Gastrocnemius medialis (tissue), 4 donors: ENCODE measurements at places on chromosomes 16 and 17. TPM values are rescaled to one million over a fixed set of nuclear protein-coding genes. Genes with fewer than 3 reads are reported as not detected.

DNA sequence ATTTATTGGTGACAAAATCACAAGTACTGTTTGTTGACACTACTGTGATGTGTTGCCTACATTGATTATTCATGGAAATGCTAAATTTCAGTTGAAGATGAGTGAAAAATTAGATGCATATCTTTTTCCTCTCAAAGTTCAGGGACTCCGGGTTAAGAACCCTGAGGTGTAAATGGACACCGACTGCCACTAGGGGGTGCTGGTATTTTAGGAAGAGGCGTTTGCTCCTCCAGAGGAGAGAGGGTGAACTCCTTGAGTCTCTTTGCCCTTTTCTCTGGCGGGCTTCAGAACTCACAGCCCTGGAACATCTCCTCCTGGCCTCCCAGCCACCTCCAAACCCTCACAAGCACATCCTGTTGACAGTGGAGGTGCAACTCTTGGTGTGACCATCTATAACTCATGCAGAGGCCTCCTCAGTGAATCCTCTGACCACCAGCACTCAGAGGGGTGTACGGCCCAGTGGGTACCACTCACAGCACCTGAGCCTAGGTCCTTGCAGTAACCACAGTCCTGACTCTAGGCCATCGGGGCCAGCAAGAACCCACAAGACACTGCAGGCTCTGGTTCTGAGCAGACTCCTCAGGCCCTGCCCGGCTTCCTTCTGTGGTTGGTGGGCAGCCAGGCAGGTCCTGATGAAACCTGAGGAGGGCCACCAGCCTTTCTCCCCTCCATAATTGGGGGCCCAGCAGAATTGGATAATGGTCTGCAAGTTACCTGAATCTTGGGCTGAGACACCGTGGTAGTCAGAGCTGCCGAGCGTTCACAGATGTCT is 26.2 kb upstream of the PIK3R5 start:
- H3K4me3 ChIP-seq = no peak overlapping the region
- H3K27ac ChIP-seq = no peak overlapping the region
- no peaks in the 10 kb centered on the region for H3K27me3 ChIP-seq
- no peaks in the 10 kb centered on the region for H3K36me3 ChIP-seq

DNA sequence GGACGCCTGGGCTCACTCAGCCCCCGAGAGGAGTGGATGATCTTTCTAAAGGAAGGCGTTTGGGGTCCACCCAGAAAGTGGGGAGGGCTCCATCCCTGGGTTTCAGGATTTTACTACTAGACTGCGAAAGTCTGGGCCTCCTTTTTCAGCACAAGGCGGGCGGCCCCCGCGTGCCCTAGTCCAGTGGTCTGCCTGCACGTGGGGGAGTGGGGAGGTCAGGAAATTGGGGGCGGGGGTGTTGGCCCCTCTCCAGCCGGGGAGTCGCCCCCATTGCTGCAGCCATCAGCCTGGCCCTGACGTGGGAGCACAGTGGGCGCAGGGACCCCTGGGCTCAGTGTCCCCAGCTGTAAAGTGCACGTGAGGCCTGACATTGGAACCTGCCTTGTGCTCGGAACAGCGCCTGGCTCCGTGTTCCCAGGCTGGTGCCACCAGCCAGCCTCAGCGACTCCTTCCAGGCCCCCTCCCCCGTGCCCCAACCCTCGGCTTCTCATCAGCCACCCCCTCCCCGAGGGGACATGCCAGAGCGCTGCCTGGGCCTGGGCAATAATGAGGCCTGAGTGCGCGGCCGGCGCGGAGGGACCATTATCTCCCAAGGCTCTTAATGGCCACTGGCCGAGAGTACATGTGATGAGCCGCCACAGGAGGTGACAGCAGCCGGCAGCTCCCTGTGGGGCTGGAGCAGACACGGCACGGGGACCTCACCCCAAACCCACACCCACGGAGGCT is 2.4 kb upstream of the C1QTNF8 start:
- peak; percentile 72 for DNase-seq
- no peak overlapping the region for H3K4me3 ChIP-seq
- peaks cover 6% of the 10 kb centered on the region for H3K27me3 ChIP-seq
- peaks cover 26% of the 10 kb centered on the region for H3K4me1 ChIP-seq
- no peaks in the 10 kb centered on the region for H3K36me3 ChIP-seq
- H3K27ac ChIP-seq = peak overlapping the region; percentile 93

- H3K27ac ChIP-seq = no peak overlapping the region
- peaks cover 6% of the 10 kb centered on the region for H3K4me1 ChIP-seq
- no peak overlapping the region for H3K4me3 ChIP-seq
- no peak for DNase-seq
Observed at GRCh38 chr17:76968707-76969597, 100.7 kb downstream of the MGAT5B start.

- H3K4me1 ChIP-seq = no peaks in the 10 kb centered on the region
- no peak for DNase-seq
- H3K36me3 ChIP-seq = no peaks in the 10 kb centered on the region
- H3K27ac ChIP-seq = no peak overlapping the region
Observed at GRCh38 chr17:40480501-40481003, 20.9 kb downstream of the TNS4 start.

DNA sequence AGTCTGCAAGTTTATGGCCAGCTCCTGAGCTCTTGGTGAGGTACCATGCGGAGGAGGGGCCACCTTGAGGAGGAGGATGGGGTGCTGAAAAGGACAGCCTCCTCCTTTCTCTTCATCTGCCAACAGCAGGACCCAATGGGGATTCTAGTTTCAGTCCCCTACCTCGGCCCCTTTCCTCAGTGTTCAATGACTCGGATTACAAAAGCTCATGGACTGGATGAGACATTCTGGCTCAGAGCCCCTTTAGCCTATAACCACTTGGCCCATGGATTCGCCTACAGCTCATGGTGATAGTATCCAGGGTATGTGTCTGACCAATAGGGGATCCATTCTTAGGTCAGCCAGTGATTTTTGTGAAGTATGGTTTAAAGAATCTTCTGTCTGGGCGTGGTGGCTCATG is 8.5 kb upstream of the PIK3R6 start:
- DNase-seq = no peak
- H3K4me1 ChIP-seq = no peaks in the 10 kb centered on the region
- no peak overlapping the region for H3K27ac ChIP-seq
- no peaks in the 10 kb centered on the region for H3K36me3 ChIP-seq

- no peak overlapping the region for H3K27ac ChIP-seq
- no peaks in the 10 kb centered on the region for H3K36me3 ChIP-seq
- H3K4me3 ChIP-seq = no peak overlapping the region
- H3K27me3 ChIP-seq = no peaks in the 10 kb centered on the region
Observed at GRCh38 chr16:23957287-23957686, 121.5 kb downstream of the PRKCB start.

- H3K36me3 ChIP-seq = no peaks in the 10 kb centered on the region
- H3K4me1 ChIP-seq = no peaks in the 10 kb centered on the region
- H3K27ac ChIP-seq = no peak overlapping the region
- H3K4me3 ChIP-seq = no peak overlapping the region
Observed at GRCh38 chr17:71081666-71082065, 912.3 kb downstream of the KCNJ2 start.

GRCh38 chr17:67316781-67317180 is 49.6 kb downstream of the PSMD12 start:
- no peaks in the 10 kb centered on the region for H3K36me3 ChIP-seq
- H3K27me3 ChIP-seq = no peaks in the 10 kb centered on the region
- DNase-seq = no peak
- no peak overlapping the region for H3K27ac ChIP-seq
- no peak overlapping the region for H3K4me3 ChIP-seq

- no peaks in the 10 kb centered on the region for H3K36me3 ChIP-seq
- peaks cover 7% of the 10 kb centered on the region for H3K4me1 ChIP-seq
- DNase-seq = no peak
- H3K27me3 ChIP-seq = peaks cover 30% of the 10 kb centered on the region
Observed at GRCh38 chr17:43956222-43956621, 2.5 kb upstream of the PYY start.

- no peaks in the 10 kb centered on the region for H3K4me1 ChIP-seq
- no peaks in the 10 kb centered on the region for H3K36me3 ChIP-seq
- no peak overlapping the region for H3K27ac ChIP-seq
- no peak overlapping the region for H3K4me3 ChIP-seq
- DNase-seq = no peak
Observed at GRCh38 chr17:82316651-82317393, 586 bp downstream of the CD7 start.

DNA sequence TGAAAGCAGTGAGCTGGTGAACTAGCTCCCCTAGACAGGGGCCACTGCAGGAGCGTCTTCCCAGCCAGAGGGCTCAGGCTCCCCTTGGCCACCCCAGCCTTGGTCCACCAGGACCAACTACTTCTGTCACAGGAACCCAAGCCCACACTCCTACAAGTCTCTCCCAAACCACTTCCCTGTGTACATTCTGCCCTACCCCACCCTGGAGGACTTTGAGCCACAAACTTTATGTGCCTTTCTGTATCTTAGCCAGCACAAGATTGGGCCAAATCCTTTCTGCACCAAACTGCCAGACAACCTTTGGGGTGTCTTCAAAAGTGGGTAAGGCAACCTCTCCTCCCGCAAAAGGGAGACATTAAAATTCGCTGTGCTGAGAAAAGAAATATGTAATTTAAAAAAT is 31.6 kb downstream of the EFCAB5 start:
- no peaks in the 10 kb centered on the region for H3K4me1 ChIP-seq
- no peak overlapping the region for H3K4me3 ChIP-seq
- no peaks in the 10 kb centered on the region for H3K27me3 ChIP-seq
- no peak overlapping the region for H3K27ac ChIP-seq

DNA sequence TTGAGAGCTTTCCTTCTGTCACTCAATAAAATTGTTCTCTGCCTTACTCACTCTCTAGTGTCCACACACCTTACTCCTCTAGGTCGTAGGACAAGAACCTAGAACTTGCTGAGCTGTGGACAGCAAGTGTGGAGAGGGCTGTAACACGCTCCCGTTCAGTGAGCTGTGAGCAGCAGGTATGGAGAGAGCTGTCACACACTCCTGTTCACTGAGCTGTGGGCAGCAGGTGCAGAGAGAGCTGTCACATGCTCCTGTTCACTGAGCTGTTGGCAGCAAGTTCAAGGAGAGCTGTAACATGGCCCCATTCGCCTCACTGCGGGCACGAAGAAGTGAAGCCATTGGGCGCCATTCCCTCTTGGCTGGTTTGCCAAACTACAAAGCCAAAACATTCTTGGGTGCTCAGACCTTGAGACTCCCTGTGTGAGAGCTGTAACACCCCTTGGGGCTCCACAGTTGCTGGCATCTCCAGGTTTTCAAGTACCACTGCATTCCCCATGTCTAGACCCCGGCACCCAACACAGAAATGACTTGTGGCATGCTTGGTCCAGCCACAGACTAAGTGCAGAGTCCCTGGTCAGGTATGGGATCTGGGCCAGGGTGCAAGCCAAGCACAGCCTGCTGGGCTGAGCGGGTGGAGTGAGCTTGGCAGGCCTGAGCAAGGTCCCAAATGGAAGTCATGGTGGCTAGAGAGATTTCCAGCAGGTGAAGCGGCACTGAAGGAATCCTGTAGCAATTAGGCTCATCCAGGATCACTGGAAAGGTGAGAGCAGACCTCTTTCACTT is 608.0 kb upstream of the CDH8 start:
- DNase-seq = no peak
- no peaks in the 10 kb centered on the region for H3K4me1 ChIP-seq
- H3K36me3 ChIP-seq = no peaks in the 10 kb centered on the region
- H3K27me3 ChIP-seq = no peaks in the 10 kb centered on the region
- H3K4me3 ChIP-seq = no peak overlapping the region

DNA sequence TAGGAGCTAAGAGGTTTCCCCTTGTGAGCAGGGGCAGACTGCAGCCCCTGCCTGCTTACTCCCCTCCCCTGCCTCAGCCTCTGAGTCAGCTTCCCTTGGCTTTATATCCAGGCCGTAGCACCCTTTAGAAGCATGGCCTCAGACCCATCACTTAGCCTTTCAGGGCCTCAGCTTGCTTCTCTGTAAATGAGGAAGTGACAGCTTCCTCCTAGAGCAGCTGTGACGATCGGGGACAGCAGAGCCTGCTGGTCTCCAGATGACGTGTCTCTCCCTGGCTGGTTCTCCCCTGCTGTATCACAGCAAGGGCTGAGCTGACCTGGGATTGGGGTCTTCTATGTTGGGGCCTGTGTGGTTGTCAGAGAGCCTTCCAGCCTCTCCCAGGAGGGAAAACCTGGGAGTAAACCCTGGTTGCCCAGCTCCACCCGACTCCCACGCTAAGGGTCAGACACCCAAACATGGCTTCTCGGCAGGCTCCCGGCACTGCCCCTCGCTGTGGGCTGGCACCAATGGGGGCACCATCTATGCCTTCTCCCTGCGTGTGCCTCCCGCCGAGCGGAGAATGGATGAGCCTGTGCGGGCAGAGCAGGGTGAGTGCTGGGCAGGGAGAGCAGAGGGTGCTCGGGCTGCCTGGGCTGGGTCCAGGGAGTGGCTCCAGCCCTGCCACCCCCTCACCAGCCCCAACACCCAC is 16.3 kb upstream of the MYO15B start:
- no peaks in the 10 kb centered on the region for H3K36me3 ChIP-seq
- no peak overlapping the region for H3K4me3 ChIP-seq

DNA sequence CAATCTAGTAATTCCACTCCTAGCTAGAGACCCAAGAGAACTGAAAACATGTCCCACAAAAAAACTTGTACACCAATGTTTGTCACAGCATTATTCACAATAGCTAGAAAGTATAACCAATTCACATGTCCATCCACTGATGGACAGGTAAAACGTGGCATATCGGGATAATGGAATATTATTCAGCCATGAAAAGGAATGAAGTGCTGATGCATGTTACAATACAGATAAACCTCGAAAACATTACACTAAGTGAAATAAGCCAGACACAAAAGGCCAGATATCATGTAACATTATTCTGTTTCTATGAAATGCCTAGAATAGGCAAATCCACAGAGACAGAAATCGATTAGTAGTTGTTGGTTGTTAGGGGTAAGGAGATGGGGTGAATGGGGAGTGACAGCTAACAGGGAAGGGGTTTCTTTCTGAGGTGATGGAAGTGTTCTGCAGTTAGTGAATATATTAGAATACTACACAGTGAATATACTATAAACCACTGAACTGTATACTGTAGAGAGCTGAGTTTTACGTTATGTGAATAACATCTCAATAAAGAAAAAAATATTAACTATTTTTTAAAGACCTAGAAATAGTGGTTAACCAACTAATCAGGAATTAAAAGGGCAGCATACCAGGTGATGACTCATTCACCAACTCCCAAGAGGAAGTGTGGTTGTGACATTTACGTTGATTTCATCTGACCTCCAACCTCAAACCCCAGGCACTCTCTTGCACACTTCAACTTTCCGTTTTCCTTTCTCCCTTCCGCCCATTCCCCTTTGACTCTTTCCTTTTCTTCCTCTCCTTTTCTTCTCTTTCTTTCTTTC is 48.6 kb downstream of the GAS7 start:
- no peaks in the 10 kb centered on the region for H3K36me3 ChIP-seq
- H3K27me3 ChIP-seq = no peaks in the 10 kb centered on the region

Gene DHRS7C
- total RNA-seq = 44.6 TPM

Gene DRC7
- total RNA-seq = not detected

Gene ABCA8
- 24.9 TPM for total RNA-seq

Gene NETO2
- total RNA-seq = 0.31 TPM

Gene TP53TG3D
- not detected for total RNA-seq

Gene TSNAXIP1
- total RNA-seq = 0.27 TPM

Gene CCT6B
- total RNA-seq = 3.7 TPM

Gene COQ7
- total RNA-seq = 21.7 TPM

Gene ABCA6
- 15.8 TPM for total RNA-seq
